ENCODE measurements at places on chromosomes 12 and 14. TPM values are rescaled to one million over a fixed set of nuclear protein-coding genes. Genes with fewer than 3 reads are reported as not detected.
A peak's percentile ranks its signal among the peaks of the same experiment; 100 is the strongest.

SUDS3 gene
- total RNA-seq: 34.5 TPM

DNA sequence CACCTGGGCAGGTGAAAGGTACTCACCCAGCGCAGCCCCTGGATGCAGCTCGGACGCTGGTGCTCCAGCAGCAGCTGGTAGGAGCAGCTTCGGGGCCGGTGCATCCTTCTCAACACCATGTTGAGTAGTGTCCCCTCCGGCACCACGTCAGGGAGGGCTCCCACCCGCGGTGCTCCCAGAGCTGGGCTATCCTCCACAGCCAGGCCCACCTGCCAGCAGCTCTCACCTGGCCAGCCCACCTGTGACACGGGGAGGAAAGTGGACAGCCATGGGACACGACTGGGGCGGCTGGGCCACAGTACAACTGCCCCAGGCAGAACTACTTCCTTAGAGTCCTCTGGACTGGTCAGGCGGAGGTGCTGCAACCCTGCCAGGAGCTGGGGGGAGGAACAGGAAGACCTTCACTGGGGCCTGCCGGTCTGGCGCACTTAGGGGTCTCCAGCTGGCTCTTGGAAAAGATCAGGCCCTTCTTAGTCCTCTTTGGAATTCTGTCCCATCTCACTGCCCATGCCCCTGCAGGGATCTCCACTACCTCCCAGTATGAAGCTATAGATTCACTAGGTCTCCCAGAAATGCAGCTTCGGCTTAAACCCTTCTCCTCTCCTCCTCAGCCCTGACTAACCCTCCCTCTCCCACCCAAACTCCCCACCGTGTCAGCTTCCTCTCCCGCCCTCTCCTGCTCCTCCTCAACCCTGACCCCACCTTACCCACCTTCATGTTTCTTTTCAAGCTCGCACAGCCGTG lies 668 bp downstream of the RAPGEF3 start:
- H3K4me3 ChIP-seq: peak overlapping the region; percentile 73
- H3K27ac ChIP-seq: peak overlapping the region; percentile 80
- peaks cover 5% of the 10 kb centered on the region for H3K36me3 ChIP-seq
- DNase-seq: no peak
- H3K27me3 ChIP-seq: no peaks in the 10 kb centered on the region
- peaks cover 43% of the 10 kb centered on the region for H3K4me1 ChIP-seq

EML1 gene
- total RNA-seq: 108 TPM

DNA sequence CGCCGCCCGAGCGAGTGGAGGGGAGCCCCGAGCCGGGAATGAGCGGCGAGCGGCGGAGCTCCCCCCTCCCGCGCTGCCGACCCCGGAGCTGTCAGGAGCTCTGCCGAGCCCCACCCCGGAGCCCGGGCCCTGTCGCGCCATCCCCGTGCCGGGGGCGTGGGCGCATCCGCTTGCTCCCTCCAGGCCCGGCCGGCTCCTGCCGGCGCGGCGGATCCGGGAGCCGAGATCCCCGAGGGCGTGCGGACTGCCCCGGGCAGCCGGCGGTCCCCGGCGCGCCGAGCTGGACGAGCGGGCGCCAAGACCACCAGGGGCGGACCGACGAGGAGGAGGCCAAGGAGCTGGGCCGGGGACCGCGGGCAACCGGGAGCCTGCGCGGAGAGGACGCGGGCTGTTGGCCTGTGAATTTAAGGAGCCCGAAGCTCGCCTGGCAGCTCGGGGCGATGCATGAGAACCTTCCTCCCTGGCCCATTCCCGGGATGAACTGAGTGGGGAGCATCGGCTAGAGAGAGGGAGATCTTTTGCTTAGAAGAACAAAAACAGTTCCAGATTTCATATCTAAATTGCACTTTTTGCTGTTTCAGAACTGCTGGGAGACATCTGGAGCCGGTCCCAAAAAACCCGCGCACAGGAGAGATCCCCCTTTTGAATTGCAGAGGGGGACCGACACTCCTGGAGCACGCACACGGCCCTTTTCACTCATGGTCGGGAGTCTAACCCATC lies 2.0 kb downstream of the PTHLH start:
- H3K27ac ChIP-seq: peak overlapping the region; percentile 76
- peak overlapping the region; percentile 61 for H3K4me3 ChIP-seq
- no peaks in the 10 kb centered on the region for H3K36me3 ChIP-seq
- H3K27me3 ChIP-seq: no peaks in the 10 kb centered on the region

ATP2B1 gene
- 16.1 TPM for total RNA-seq

DNA sequence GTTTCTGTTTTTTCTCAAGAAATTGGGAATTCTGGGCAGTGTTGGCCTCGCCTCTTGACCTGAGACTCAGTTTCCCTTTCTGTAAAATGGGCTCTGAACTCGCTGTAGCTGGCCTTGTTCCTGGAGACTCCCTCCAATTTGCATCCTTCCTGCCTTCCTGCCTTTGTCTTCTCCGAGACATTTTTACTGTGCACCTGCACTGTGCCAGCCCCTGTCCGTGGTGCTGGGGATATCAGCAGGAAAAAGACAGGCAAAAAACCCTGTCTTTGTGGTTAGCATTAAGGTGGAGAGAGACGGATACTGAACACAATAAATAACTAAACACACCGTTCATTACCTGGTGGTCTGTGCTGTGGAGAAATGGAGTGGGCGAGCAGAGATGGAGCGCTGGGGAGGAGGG lies 129.8 kb downstream of the AACS start:
- no peak overlapping the region for H3K4me3 ChIP-seq
- peaks cover 8% of the 10 kb centered on the region for H3K27me3 ChIP-seq
- no peaks in the 10 kb centered on the region for H3K4me1 ChIP-seq
- DNase-seq: no peak
